ENCODE measurements at places on chromosomes 16 and 17.

GRCh38 chr16:86978445-86979030, 338.7 kb downstream of the C16orf95 start:
- no peak for DNase-seq

DNA sequence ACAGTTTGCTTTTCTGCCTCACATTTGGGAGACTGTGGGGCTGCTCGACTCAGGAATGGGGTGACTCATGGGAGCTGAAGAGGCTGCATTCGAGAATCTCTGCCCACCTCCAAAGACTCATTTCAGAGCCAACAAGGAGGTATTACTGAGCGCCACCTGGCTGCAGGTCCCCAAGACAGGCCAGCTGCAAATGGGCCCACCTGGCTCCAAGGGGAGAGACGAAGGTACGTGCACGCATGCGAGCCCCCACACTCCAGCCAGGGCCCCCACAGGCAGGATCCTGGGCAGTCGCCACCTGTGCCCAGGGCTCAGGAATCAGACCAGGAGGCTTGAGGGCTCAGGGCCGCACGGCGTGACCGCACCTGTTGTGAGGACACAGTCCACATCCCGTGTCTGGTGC, 6.0 kb downstream of the HAGHL start:
- DNase-seq, result no peak

- DNase-seq, result no peak
These were observed 6.2 kb upstream of the CIITA start for GRCh38 chr16:10870808-10871156.

DNA sequence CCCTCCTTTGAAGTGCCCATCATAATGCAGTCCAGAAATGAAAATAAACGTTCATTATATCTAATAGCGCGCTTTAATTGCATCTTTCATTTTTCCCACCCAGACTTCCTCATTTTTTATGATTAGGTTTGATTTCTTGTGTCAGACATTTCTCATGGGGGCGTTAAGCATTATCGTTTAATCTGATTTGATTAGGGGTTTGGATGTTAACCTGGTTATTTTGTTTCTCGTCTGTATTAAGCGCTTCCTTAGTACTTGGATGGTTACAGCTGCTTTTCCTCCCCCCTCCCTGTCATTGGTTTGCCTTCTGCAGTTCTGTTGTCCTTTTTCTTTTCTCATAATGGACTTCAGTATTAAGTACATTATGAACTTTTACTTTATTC, 540 bp downstream of the MFSD11 start:
- no peak for DNase-seq

DNA sequence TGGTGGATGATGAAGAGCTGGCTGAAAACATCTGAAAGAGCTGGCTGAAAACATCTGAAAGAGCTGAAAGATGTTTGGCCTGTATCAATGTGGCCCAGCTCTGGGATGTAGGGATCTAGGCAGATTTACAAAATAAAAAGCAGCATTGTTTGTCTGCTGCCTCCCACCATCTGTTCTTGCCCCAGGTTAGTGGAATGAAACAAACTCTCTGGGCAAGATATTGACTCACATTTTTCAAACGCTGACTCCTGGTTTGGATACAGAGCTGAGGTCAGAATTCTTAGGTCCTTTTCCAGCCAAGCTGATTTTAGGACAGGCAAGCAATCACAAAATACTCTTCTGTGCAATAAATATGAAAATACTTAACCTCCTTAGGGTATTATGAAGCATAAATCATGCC, 139.0 kb downstream of the STX8 start:
- no peak for DNase-seq

DNA sequence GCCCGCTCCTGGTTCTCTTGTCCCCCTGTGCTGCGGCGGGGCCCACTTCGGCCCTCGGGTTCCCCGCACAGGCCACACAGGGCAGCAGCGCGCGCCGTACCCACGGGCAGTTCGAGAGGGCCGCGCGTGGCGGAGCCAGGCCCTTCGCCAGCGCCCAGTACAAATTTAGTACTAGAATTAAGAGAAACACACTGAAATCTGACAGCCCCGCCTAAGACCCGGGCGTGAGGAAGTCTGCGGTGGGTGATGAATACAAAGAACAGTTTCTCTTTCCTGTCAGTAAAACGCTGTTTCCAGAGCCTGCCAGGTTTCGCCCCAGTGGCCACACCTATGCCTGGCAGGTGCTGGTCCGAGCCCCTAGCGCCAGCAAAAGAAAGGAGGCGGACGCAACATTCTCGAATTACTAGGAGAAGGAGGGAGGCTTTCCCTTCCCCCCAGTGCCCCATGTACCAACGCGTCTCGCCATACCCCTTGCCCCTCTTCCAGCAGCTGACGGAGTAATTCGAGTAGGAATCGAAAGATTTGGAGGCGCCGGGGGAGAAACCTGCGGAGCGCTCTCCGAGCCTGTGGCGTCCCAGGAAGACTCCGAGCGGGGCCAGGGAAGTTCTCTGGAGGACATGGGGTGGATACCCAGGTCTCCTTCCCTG, 591 bp upstream of the SLFN5 start:
- peak; percentile 77 for DNase-seq

DNA sequence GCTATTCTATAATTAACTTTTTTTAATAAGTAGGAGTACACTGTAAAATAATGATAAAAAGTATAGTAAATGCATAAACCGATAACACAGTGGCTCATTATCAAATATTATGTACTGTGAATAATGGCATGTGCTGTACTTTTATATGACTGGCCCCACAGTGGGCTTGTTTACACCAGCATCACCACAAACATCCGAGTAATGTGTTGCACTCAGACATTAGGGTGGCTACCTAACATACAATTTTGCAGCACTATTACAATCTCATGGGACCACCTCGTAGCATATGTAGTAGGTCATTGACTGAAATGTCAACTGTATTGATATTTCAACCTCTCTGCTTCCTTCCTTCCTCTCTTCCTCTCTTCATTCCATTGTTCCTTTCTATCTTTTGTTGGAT, 51.7 kb downstream of the TBX4 start:
- DNase-seq, result no peak

- DNase-seq, result no peak
These were observed 22.3 kb upstream of the SMPD3 start for GRCh38 chr16:68470461-68471150.

DNA sequence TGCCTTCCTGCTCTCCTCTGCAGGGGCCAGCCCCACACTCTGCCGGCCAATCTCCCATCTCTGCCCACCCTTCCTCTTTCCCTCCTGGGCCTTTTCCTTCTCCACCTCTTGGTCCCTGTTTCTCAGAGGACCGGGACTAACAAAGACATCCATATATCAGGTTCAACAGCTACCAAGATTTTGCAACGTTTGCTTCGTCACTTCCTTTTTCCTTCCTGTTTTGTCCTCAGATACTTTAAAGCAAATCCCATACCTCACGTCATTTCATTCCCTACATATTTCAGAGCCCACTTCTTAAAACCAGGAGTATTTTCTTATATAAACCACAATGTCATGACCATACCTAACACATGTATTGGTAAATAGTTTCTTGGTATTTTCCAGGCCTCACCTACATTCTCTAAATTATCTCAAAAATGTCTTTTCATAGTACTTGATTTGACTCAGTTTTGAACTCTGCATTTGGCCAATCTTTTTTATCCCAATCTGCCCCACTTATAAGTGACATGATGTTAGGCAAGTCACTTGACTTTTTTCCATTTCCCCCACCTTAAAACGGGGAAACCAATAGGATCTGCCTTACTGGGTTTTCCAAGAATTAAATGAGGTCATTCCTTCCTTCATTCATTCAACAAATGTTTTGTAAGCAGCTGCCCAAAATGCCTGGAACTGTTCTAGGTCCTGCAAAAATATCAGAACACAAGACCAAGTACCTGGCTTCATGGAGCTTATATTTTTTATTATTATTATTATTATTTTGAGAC, 7.2 kb upstream of the USP10 start:
- DNase-seq, result no peak

GRCh38 chr17:82807101-82807500, 32.7 kb downstream of the ZNF750 start:
- DNase-seq, result no peak

GRCh38 chr16:58584831-58585505, 44.7 kb downstream of the CNOT1 start:
- no peak for DNase-seq

DNA sequence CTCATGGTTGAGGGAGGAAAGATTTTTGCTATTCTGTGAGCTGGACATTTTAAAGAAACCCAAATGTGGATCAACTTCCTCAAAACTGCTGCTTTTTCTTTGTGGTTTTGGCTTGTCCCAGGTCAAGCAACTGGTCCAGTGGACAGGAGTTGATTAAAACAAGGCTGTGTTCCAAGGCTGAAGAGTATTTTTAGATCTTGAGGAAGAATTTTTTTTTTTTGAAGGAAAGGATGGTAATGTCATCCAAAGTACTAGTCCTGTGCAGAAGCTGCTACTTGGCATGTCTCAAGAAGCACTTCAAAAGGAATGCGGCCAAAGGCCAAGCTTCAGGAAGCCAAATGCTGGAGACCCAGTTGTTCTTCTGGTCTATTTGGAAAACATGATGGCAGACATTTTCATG, 8.0 kb upstream of the MYH2 start:
- no peak for DNase-seq

GRCh38 chr16:14371778-14372431, 258.2 kb downstream of the PARN start:
- DNase-seq, result no peak

GRCh38 chr17:13416748-13417363, 184.9 kb downstream of the HS3ST3A1 start:
- no peak for DNase-seq

DNA sequence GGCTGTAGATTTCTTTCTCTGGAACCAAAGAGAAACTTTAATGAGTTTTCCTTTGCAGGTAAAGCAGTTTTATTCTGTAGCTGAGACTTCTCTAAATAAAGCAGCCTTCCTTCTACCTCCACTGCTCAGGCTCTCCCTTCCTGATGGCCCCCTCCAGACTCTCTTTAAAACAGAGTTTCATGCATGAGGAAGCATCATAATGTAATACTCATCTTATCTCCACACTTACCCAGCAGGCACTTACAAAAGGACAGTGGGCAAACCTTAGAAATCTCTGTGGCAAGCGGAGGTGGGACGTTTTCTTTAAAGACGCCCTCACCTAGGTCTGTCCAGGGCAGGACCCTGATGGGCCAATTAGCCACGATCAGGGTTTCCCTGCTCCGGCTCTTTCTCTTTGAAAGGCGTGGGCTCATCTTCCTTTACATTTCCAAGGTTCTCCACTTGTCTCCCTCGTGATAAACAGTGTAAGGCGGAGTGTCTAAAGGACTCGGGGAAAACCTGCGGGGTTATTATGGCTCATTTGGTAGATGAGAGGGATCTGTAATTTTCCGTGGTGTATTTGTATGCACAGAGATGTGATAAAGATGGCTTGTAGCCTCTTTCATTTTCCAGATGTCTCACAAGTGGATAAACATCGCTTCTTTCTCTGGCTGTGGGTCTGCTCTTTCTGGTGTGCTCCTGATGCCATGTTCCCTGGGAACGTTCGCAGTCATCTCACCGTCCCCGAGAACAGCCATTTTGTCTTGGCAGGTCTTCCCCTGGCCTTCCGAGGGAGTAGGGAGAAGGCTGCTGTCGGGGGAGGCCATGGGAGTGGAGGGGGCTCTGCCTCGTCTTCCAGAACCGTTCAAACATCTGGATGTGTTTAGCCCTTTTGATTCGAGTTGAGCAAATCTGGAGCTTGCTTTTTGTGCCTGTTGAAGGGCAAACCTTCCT, 239.0 kb downstream of the CCDC182 start:
- no peak for DNase-seq

DNA sequence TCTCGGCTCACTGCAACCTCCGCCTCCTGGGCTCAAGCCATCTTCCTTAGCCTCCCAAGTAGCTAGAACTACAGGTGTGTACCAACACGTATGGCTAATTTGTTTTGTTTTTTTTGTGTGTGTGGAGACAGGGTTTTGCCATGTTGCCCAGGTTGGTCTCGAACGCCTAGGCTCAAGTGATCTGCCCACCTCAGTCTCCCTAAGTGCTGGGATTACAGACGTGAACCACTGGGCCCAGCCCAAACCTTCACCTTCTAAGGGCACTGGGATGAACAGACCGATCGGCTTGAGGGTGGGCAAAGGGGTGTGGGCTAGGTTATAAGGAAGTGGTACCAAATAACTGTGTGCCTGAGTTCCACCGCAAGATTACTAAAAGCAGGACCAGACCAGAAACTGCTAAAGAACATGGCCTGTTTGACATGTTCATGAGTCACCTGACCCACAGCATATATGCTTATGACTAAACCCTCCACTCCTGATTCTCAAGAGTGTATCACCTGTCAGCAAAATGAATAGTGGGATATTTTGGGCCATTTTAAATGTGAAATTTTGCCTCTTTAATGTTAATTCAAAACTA, 8.1 kb downstream of the TMEM97 start:
- DNase-seq, result no peak

DNA sequence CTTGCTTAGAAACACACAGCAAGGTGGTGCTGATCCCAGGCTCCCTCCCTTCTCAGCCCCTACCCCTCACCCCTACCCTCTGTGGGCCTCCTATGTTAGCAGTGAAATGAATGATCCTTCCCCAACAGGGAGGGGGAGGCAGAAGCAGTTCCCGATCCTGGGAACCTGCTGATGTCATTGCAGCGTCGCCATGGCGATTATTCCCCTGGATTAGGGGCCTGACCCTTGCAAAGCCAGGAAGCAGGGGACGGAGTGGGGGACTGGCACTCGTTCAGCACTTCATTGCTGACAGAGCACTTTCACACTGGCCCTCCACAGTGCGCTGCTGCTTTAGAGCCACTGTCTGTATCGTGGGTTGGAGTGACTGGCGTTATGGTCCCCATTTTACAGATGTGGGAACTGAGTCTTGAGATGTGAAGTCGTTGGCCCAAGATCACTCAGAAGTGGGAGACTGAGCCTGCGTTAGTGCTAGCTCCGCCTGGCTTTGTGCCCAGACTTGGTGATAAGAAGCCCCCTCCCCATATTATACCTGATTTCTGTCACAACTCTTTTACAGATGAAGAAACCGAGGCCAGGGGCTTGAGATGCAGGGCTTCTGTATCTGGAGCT, 26.6 kb downstream of the LASP1 start:
- DNase-seq, result no peak

GRCh38 chr16:26970292-26970691, 96.4 kb upstream of the C16orf82 start:
- DNase-seq, result no peak

GRCh38 chr17:78356101-78356713, 3.7 kb downstream of the SOCS3 start:
- peak; percentile 83 for DNase-seq

- no peak for DNase-seq
These were observed 50.9 kb upstream of the ZNF629 start for GRCh38 chr16:30837904-30838303.

- no peak for DNase-seq
These were observed 18.6 kb downstream of the CD300LF start for GRCh38 chr17:74694081-74694480.

- DNase-seq, result no peak
These were observed 175.3 kb downstream of the HS3ST4 start for GRCh38 chr16:25867041-25867440.

Measured in activated T-helper 9 cell treated with anti-CD3 and anti-CD28 coated beads, Interleukin-2, amount 50 U/mL, for 16 hours (primary cell).